CD8-positive, alpha-beta memory T cell (primary cell): ENCODE measurements at places on chromosomes 11 and 22.
A peak's percentile ranks its signal among the peaks of the same experiment; 100 is the strongest.

DNA sequence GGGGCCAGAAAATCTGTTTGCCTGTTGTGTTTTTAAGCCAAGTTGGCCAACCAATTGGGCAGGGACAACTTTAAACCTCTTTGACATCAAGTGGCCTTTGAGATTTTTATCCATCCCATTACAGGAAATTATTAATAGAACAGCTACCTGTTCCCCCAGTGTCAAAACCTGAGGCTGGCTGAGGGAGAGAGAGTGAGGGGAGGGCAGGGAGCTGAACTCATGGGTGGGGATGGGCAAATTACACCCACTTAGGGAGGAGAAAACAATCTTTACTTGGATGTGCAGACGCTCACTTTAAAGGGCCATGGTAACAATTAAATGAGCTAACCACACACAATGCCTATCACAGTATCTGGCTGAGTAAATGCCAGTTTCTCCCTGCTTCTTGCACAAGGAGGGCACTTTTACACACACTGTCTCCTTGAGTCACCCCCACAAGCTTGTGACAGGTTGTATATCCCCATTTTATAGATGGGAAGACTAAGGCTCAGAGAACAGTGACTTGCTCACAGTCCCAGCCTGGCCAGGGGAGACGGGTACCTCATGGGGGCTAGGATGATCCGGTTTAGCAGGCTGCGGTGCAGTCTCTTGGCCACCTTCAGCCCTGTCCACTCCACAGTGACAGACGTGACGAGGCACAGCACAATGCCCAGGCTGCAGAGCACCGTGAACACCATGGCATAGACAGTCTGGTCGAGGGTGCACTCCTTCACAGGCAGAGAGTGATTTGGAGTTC is 17.8 kb upstream of the KCNJ11 start:
- no peak for DNase-seq

DNA sequence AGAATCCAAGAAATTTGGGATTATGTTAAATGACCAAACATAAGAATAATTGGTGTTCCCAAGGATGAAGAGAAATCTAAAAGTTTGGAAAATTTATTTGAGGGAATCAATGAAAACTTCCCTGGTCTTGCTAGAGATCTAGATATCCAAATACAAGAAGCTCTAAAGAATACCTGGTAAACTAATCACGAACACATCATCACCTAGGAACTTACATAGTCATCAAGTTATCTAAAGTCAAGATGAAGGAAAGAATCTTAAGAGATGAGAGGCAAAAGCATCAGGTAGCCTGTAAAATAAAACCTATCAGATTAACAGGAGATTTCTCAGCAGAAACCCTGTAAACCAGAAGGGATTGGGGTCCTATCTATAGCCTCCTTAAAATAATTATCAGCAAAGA is 46.9 kb downstream of the GAS2 start:
- no peak for DNase-seq

GRCh38 chr11:22828373-22828772 is 1.2 kb downstream of the SVIP start:
- DNase-seq: no peak

DNA sequence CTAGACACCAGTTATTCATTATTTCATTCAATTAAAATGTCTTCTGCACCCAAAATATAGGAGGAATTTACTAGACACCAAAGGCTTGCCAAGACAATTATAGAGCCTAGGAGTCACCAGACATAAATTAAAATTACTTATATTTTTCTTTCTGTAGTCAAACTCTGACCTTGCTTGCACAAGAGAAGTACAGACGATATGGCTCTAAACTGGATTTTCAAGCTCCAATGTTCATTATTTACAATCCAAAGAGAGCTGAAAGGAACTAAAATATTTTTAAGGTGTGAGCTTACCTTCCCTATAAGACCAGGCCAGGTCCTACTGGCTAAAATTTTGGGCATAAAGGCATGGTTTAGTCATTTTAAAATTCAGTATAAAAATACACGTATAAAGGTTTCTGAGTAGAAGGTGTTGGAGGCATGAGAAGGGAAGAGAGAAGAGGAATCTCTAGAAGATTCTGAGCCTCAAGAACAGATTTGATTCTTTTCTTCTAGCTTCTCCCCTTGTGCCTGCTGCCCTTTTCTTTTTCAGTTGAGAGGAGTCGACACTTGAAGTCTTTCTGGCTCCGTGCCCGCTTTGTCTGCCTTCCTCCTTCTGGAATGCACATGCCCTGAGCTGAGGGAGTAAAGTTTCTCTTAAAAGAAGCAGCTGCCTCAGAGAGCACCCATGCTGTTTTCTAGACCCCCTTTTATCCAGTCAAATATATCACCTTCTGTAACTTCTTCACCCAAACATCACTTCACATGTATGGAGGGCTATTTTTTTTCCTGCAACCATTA is 13.5 kb downstream of the C11orf97 start:
- no peak for DNase-seq

GRCh38 chr11:95123556-95123955 is 33.9 kb downstream of the ENDOD1 start:
- DNase-seq: no peak

DNA sequence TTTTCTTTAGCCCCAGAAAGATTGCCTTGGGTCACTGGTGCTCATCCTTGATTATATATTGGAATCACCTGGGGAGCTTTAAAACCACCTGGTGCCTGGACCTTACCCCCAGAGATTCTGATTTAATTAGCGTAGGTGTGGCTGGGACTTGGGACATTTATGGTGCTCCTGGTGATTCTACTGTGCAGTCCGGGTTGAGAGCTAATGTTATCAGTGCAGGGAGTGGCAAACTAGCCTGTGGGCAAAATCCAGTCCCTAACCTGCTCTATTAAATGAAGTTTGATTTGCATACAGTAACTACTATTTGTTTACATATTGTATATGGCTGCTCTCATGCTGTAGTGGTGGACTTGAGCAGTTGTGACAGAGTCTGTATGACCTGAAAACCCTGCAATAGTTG is 134.0 kb upstream of the SORL1-AS1 start:
- no peak for DNase-seq

- DNase-seq: no peak
These were observed 150.3 kb downstream of the LRRC4C start for GRCh38 chr11:41309111-41309522.

GRCh38 chr11:1129143-1129610 is 28.6 kb upstream of the MUC5AC start:
- DNase-seq: no peak

DNA sequence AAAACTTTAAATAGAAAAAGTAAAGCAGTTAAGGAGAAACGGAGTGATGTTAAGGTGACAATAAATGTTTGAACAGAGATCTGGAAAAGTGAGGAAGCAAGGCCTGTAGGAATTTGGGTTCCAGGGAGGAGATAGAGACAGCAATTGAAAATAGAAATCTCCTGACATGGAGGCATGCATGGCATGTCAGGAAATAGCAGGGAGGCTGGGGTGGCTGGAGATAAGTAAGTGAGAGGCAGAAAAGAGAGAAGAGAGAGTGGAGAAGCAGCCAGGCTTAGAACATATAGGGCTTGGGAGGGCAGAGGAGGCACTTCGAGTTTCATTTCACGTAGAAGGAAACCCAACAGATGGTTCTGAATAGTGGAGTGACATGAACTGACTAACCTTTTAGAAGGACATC is 185.5 kb downstream of the LRRC4C start:
- DNase-seq: no peak

DNA sequence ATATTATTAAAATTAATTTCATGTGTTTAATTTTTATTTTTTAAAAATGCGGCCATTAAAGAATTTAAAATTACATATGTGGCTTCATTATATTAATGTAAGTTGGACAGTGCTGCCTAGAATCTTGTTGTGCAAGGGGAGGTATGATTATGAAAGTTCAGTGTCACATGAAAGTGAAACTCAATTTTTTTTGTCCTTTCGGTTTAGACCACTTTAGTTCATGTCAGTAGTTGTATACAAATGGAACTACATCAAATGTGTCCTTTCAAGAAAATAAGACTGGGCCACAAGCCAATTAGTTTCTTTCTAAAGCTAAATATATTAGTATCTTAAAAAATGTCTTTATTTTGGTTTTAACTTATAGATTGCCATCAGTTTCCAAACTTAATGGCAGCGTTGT is 35.7 kb downstream of the TBCEL start:
- no peak for DNase-seq

GRCh38 chr11:113488931-113489351 is 13.7 kb upstream of the DRD2 start:
- DNase-seq: no peak

GRCh38 chr11:27213232-27213660 is 149.8 kb downstream of the CCDC34 start:
- DNase-seq: no peak

GRCh38 chr11:125166764-125167291 is 2.3 kb downstream of the PKNOX2 start:
- no peak for DNase-seq

DNA sequence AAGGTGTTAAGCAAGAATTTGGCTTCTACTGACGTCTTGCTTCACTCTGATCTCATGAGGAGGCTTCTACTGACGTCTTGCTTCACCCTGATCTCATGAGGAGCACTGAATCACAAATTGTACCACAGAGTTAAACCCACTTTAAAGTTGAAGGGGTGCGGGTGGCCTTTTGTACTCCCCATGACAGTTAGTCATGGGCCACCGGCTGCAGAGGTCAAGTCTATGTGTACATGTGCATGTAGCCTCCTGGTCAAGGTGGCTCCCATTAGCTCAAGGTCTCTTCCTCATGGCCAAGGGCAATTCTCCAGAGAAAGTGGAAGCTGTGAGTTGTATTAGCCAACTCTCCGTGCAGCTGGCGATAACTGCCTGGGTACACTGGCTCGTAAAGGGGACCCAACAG is 23.1 kb upstream of the FZD4 start:
- DNase-seq: no peak

- no peak for DNase-seq
These were observed 124.5 kb downstream of the KCNQ1 start for GRCh38 chr11:2569321-2569721.

DNA sequence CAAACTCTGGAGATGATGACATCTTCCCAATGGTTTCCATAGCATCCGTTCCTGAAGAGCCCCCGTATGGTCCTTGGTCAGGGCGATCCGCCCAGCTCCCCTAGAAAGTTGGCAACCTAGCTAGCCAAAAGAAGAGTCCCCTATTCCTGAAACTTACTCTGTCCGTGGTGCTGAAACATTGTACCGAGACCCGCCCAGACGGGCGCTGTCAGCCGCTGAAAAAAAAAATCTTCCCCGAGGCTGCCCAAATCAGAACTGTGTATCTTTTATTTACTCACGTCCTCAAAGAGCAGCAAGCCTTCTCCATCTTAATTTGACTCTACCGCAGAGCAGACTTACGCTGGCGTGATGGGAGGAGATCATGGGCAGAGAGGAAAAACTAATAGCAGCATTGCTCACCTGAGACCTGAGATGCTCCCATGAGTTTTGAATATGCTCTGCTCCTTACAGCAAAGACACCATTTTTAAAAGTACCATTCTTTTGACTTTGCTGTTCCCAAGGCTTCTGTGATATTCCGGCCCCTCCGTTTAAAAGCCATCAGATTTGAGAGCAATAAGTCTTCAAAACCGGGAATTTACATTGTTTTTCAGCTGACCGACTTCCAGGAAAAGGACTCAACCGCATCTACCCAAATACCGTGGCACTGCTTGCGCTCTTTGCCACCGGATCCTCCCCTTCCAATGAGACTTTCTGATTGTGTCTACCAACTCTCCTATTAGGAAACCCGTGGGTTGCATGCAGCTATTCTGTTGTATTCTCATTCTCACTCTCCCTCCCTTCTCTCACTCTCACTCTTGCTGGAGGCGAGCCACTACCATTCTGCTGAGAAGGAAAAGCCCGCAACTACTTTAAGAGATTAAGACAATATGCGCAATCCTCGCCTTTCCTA is at the start of gene SLC17A6:
TSS of gene SLC17A6 (plus strand) at position 786 of the 890 bp plus-strand sequence. CDS start 153 bp downstream, outside the sequence.
- no peak for DNase-seq

DNA sequence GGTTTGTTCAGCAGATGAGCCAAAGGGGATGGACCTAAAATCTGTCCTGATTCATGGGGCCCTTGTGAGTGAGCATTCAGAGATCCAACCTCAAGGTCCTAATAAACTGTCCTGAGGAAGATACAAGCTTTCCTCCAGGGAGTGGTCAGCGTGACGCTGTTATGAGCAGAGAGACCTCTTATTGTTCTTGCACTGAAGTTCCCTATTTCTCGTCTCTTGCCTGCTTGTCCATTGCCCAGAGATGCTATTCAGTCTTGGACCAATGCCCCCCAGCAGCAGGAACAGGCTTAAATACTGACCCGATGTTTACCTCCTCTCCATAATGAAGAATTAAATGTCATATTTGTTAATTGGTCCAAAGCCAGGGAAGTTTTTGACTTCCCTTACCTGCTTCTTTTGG is 225.2 kb upstream of the PGR start:
- no peak for DNase-seq

- DNase-seq: no peak
These were observed 90.4 kb upstream of the YWHAH start for GRCh38 chr22:31853736-31854495.

DNA sequence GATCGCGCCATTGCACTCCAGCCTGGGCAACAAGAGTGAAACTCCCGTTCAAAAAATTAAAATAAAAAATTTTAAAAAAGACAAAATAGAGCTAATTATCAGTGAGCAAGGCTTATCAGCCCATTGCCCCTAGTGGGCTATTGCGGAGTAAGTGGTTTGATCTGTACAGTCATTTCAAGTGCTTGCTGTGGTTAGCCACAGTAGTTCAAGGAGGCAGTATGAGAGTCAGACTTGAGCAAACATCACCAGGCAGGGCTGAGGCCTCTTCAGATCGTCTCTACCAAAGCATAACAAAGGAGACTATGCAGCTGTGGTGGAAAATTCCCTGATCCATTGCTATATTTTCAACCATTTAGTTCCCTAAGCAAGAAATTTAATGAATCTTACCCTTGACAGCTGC is 4.3 kb upstream of the SBF2 start:
- peak; percentile 48 for DNase-seq

DNA sequence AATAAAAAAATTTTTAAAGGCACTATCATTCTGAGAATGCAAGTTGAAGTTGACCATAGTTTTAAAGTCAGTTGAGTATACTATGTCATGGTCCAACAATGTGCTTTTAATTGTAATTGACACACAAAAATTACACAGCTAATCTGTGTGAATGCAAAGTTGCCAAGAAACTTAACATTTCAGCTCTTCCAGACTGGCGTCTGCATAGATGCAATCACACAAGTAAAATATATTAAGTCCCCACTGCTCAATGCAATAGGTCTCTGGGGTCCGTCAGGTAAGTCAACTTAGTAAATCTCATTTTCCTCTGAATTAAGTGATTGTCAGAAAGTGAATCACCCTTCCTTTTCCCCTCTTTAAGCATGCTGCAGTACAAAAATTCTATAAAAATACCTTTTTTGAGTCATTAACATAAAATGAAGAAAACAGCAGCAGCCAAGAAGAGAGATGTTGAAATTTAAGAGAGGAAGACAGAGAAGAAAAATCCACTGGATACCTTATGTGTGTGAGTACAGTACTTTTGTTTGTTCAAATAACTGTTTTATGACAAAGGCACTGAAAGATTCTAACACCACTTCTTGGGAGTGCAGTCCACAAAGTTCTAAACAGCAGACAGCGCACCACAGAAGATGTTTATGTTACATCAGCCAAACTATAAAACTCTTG is 5.1 kb downstream of the FZD4 start:
- DNase-seq: no peak

- no peak for DNase-seq
These were observed 289.7 kb downstream of the ST3GAL4 start for GRCh38 chr11:126645186-126645585.
